ENCODE measurements at places on chromosomes 16 and 17.

GRCh38 chr17:39740357-39741111 is 2.8 kb downstream of the GRB7 start:
- DNase-seq: peak; percentile 5

DNA sequence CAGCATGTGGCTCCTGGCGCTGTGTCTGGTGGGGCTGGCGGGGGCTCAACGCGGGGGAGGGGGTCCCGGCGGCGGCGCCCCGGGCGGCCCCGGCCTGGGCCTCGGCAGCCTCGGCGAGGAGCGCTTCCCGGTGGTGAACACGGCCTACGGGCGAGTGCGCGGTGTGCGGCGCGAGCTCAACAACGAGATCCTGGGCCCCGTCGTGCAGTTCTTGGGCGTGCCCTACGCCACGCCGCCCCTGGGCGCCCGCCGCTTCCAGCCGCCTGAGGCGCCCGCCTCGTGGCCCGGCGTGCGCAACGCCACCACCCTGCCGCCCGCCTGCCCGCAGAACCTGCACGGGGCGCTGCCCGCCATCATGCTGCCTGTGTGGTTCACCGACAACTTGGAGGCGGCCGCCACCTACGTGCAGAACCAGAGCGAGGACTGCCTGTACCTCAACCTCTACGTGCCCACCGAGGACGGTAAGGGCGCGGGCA is 645 bp downstream of the NLGN2 start:
- no peak for DNase-seq

GRCh38 chr16:79662669-79663313 is 62.3 kb upstream of the MAF start:
- DNase-seq: no peak

DNA sequence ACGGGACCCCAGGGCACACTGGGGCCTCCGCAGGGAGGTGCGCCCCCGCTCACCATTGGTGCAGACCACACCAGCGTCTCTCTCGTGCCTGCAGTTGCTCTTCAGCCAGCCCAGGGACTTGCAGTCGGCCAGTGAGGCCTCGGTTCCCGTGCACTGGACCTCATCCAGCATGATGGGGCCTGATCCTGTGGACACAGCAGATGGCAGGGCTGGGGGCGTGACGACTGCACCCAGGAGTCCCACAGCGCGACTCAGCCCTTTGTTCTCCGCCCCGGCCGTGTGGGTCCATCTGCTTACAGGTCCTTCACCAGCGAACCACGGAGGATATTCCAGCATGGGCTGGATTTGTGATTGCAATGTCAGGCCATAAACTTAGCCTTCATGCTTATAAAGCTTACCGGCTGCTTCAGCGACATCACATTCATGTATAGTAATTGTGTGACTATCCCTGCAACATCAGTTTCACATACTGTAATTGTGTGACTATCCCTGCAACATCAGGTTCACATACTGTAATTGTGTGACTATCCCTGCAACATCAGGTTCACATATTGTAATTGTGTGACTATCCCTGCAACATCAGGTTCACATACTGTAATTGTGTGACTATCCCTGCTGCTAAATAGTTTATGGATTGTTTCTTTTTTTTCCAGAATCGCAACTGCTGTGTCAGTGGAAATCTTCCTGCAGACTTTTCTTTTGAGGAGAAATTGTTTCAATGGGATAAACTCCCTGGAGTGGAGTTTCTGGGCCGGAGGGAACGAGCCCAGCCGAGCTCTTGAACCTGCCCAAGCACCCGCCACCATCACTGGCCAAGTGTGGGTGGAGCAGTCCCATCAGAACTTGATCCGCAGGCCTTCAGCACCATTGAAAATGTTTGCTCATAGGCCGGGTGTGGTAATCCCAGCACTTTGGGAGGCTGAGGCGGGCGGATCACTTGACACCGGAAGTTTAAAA is 4.8 kb downstream of the LGALS3BP start:
- DNase-seq: peak; percentile 57

GRCh38 chr16:2905241-2905987 is 6.3 kb upstream of the FLYWCH1 start:
- DNase-seq: peak; percentile 95

DNA sequence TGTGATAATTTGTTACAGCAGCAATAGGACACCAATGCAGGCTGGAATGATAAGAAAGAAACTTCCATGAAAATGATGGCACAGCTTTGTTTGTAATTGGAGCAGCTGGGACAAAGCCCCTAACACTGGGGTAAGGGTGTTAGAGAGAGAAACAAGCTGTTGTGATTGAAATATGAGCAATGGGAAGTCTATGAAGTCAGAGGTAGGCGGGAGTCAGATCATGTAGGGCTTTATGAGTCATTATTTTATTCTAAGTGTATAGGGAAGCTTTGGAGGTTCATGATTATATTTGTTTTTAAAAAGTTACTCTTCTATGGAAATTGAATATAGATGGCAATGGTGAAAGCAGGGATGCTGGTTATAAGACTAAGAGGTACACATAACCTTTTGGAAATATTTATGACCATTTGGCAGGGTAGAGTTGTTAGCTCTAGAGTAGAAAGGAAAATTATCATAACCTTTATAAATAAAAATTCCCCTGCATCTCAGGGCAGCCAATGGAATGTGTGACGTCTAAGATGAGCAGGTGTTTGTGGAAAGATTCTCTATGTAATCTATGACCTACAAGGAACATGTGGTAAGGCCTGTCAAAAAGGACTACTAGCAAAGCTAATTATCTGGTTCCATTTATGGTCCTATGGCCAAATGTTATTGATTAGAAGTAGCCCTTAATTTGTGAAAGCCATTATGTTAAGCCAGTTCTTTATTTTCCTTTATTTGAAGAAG is 85.6 kb downstream of the KCNJ2 start:
- no peak for DNase-seq

DNA sequence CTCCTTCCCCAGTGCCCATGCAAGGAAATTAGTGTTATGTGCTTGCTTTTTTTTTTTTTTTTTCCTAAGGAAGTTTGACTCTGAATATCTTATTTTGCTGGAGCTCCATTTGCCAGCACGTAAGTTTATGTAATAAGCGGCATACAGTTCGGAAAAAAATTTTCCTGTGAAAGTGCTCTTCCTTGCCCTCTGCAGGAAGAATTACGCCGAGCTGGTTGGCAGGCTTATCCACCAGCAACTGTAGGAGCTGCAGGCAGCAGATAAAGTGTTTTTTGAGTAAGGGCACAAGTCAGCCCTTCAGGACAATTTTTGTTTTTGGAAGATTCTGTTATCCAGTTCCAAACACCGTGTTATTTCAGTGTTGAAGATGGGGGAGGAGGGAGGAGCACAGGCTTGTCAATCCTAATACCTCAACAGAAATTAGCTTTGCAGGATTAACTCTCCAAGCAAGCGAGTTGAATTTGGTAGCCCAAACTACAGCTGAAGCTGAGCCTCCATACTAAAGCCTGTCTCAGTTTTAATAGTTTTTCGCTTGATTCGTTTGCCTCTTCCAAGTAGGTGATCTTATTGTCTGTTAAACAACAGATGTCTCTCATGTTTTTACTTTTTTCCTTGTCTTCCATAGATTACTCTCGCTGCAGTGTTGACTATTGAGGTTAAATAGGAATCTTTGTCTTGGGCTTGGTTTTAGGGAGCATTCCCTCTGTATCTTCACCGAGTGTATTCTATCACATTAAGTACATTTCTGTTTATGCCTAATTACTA is 1.1 kb downstream of the SPECC1 start:
- DNase-seq: peak; percentile 75

GRCh38 chr16:87930456-87930855 is 5.9 kb downstream of the CA5A start:
- DNase-seq: no peak

DNA sequence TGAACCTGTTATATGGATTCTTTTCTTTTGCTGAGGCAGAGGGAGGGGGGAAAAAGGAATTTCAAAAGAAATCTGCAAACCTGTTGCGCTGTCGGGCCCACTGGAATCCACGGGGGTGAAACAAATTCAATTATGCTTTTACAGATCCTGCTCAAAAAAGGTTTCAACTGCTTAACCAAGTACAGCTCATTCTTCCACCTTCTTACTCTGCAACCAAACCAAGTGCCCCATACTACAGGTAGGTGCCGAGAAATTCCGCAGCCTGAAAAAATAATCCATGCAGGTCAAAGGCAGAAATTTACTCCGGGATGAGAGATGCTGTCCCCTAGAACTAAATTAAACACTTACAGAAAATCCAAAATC is 416 bp downstream of the RNF43 start:
- peak; percentile 39 for DNase-seq

DNA sequence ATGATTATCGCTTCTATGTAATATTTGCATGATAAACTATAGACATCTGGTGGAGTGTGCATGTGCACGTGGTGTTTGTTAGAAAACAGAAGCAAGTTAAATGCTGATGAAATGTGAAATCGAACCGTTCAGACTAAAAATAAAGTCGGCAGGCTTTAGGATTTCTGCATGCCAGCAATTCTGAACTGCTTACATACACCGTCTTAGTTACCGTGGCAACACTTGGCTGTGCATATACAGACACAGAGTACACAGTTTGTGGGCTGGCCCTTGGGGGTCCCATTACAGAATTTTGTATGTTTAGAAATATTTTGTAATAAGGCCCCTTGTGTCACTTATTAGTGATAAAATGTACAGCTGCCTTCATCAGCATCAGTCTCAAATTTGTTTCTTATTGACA is 605.5 kb downstream of the RBFOX1 start:
- DNase-seq: no peak

DNA sequence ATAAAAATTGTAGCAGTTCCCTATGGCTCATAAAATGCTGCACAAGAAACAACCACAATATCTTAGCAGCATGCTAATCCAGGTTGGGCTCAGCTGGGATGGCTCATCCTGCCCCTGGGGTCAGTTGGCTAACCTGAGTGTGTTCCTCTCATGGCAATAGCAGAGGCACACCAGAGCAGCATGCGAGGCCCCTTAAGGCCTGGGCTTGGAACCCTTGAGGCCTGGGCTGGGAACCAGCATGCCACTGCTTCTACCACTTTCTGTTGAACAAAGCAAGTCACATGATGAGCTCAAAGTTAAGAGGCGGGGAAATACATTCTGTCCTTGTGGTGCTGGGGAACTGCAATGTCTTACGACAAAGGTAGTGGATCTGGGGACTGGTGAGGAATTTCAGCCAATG is 154.4 kb upstream of the FOXF1 start:
- no peak for DNase-seq

DNA sequence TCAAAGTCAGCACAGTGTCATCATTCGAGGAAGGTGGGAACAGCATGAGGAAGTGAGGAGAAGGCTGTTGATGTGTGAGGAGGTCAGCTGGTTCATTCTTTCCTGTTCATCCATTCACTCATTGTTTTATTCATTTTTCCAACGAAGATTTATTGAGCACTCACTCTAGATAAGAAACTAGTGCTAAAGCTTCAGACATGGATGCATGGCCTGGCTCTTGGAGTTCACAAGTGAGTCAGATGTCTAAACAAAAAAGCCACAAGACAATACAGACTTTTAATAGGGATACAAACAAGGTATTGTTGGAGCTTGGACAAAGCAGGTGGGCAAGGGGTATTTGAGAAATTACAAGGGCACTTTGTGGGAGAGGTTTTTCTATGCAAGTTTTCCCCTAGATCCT is 31.3 kb upstream of the MPHOSPH6 start:
- DNase-seq: no peak

- DNase-seq: peak; percentile 15
These were observed 2.7 kb downstream of the KRT36 start for GRCh38 chr17:41486809-41487530.

GRCh38 chr16:10835281-10835931 is 16.8 kb upstream of the TVP23A start:
- no peak for DNase-seq

- no peak for DNase-seq
These were observed 32.7 kb downstream of the STAT5B start for GRCh38 chr17:42243493-42243982.
